ENCODE measurements at places on chromosomes 3 and 15.

DNA sequence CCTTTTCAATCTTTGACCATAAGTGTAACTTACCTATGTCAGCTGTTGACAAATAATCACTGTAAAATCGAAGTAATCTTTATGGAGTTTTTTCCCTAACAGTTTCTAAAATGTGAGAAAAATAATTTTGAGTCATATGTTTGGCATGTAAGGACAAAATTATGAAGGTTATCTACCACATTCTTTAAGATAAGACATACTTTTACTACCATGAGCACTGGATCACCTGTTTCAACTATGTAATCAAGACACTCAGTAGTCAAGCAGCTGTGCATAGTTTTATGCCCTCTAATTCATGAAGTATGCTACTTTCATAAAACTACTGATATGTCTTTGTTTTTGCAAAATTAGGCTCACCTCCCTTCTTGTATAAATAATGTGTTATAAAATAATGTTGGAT lies 12.1 kb downstream of the FGF7 start:
- no peak for DNase-seq

DNA sequence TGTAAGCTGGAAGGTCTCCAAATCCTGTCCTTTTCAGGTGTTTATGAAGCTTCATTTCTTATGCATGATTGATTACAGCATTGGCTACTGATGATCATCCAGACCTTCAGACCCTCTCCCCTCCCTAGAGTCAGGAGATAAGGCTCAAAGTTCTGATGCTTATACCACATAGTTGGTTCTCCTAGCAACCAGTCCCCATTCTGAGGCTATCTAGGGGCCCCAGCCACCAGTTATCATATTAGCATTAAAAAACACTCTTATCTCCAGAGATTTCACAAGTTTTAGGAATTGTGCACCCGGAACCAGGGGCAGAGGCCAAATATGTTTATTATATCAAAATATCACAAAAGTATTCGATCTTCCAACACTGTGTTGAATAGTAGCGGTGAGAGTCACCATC lies 953.1 kb downstream of the FHIT start:
- peak; percentile 27 for DNase-seq

GRCh38 chr3:19931767-19932188 lies 2.2 kb downstream of the EFHB start:
- DNase-seq: peak; percentile 61

DNA sequence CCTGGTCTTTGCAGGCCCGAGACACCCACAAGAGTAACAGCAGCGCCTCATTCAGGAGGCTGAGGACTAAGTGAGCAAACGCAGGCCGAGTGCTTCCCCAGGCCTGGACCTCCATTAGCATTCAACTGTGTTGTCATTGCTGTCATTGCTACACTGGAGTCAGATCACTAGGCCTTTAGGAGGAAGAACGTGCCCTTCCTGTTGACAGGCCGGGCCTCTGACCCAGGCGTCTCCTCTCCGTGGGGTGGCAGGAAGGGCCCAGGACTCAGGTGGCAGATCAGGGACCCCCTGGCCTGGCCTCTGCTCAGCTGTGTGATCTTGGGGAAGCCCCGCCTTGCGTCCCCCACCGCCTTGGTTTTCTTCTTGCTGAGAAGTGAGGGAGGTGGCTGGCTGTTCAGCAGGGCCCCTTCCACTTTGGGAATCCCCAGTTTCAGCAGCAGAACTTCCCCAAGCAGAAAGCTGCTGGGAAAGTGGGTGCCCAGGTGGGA lies 19.1 kb downstream of the ZDHHC19 start:
- DNase-seq: peak; percentile 74

- DNase-seq: peak; percentile 9
These were observed 43.0 kb downstream of the CD200R1 start for GRCh38 chr3:112931736-112932521.

DNA sequence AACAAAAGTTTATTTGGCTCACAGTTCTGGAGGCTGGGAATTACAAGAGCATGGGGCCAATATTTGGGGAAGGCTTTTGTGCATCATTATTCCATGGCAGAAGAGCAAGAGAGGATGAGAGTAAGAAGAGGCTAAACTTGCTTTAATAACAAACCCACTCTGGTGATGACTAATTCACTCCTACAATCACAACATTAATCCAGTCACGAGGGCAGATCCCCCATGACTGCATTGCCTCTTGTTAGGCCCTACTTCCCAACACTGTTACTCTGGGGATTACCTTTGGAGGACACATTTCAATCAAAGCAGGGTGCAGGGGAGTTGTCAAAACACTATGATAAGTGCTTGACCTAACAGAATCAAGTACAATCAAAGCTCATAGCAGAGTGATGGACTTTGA lies 181.7 kb downstream of the BBX start:
- DNase-seq: no peak

DNA sequence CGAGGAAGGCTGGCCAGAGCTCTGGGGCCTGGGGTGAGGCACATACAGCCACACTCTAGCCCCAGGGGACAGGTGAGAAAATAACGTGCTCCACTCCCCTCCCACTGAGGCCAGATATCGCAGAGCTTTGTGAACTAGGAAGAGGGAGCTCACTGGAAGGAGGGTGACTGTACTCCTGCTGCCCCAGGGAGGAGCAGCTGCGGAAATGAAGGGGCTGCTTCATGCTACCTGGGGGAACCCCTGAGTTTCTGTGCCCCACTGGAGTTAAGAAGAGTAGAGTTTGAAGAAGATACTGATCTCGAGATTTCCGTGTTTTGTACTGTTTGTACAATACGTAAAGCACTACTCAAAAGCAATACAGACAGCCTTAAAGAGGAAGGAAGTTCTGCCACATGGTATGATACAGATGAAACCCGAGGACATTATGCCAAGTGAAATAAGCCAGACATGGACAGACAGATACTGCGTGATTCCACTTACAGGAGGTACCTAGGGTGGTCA lies 44.6 kb downstream of the CMTM6 start:
- DNase-seq: peak; percentile 82

DNA sequence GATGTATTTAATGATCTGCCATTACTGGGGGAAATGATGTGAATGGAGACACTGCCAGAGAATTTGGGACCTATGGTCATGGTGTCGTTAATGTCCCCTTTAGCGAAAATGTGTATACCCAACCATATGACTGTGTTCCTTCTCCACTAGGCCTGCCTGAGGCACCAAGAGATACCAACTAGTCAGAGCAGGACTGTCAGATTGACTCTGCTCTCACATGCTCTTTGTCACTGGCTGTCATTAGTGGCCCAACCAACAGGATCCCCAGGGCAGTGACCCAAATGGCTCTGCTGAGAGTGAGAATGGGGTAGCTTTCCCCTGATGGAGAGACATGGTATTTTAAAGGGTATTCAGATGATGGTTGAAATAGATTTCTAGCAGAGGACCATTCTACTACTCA lies 2.8 kb downstream of the TAGLN3 start:
- DNase-seq: no peak

GRCh38 chr15:70339571-70340493 lies 242.1 kb upstream of the TLE3 start:
- peak; percentile 77 for DNase-seq

DNA sequence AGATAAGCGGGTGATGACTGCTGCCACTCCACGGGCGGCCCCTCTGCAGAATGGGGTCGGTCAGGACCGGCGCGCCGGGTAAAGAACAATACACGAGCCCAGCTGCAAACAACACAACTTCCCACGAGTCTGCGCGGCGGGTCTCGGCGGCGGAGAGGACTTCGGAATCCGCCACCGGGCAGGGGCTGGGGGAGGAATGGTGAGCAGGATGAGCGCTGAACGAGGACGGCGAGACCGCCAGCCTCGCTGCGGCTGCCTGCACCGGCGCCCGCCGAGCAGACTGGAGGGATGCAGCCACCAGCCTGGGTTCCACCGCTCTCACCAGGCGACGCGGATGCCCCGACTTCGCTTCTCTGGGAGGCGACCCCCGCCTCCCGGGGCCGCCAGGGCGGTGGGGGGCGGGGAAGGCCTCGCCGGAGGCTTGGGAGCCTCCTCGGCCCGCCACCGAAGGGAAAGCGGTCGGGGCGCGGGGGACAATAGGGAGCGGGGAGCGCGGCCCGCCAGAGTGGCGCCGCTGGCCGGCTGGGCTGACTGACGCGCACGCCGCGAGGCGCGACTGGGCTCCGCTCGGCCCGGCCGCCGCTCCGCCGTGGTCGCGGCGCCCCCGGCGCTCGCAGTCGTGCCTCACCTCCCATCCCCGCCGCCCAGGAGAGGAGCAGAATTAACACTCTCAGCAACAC lies 515 bp downstream of the ADAM10 start:
- DNase-seq: peak; percentile 77

GRCh38 chr3:177124882-177125281 lies 72.4 kb downstream of the TBL1XR1 start:
- DNase-seq: no peak

DNA sequence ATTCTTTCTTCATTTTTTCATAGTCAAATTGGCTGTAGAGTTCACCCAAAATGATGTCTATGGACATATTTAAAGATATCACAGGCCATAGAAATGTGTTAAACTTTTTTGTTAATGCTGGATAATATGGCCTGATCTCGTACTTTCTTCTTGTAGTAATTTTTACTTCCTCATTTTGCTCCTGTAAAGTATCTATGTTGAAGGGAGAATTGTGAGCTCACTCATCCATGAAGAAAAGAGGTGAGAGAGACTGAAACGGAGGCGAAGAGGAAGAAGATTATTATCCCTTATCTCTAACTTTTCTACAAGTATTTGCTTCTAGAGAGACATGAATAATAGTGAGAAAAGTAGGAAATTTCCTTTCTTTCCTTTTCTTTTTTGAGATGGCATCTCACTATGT lies 613.8 kb upstream of the TBL1XR1 start:
- DNase-seq: peak; percentile 28

- no peak for DNase-seq
These were observed 2.0 kb downstream of the TMEM62 start for GRCh38 chr15:43135351-43135750.

DNA sequence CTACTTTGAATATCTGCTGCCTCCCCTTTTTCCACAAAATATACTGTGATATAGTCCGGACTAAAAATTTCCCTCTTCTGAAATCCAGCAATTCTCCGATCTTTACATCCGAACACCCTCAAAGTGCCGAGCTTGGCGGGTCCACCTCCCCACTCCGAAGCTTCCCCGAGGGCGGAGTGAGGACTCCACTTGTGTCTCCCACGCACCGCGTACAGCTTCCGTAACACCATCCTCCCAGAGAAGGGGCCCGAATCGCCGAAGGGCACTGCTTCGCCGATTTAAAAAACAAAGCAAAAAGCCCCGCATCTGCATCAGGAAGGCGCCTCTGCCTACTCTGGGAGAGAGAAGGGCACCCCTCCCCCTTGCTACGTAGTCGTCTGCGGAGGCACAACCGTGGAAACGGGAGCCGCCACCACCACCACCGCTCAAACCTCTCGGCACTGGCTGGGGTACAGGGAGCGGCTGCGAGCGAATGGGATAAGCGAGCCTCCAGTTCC lies 551 bp downstream of the NCBP2 start:
- peak; percentile 77 for DNase-seq

- DNase-seq: no peak
These were observed 53.3 kb downstream of the KY start for GRCh38 chr3:134597390-134597970.
